AG04449 (cell line): ENCODE measurements at places on chromosomes 12 and 14.

- DNase-seq = no peak
Measured at GRCh38 chr14:64695071-64695470, 9.2 kb upstream of the PLEKHG3 start.

DNA sequence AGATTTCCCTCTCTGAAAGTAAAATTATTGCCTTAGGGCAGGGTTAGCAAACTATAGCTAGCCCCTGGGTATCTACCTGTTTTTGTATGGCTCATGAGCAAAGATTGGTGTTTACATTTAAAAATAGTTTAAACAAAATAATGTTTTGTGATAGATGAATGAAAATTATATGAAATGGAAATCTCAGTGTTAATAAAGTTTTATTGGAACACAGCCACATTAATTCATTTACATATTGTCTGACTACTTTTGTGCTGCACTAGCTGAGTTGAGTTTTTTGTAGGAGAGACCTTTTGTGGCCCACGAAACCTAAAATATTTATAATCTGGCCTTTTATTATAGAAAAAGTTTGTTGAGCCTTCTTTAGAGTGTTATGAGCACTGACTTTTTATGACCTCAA, 48.5 kb downstream of the ADIPOR2 start:
- no peak for DNase-seq

GRCh38 chr12:123712780-123713319, 697 bp downstream of the ATP6V0A2 start:
- DNase-seq = no peak

GRCh38 chr12:4050340-4050739, 177.1 kb upstream of the PARP11 start:
- DNase-seq = no peak

- no peak for DNase-seq
Measured at GRCh38 chr12:106710143-106710893, 64.2 kb upstream of the RIC8B start.

GRCh38 chr12:69501154-69501895, 31.1 kb downstream of the FRS2 start:
- DNase-seq = no peak

DNA sequence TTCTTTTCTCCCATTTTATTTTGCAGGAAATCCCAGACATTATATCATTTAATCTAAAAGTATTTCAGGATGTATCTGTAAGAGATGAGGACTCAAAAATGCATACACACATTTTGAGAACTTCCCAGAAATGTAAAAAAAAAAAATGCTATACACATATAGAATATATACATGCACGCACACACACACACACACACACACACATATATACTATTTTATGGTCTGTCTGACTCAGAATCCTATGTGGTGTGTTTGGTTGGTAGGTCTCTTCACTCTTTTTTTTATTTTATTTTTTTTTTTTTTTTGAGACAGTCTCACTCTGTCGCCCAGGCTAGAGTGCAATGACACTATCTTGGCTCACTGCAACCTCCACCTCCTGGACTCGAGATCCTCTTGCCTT, 65.5 kb downstream of the FBXO34 start:
- DNase-seq = no peak

- no peak for DNase-seq
Measured at GRCh38 chr14:92694807-92695206, 53.6 kb downstream of the LGMN start.

GRCh38 chr12:5332551-5332950, 99.4 kb upstream of the NTF3 start:
- no peak for DNase-seq

- no peak for DNase-seq
Measured at GRCh38 chr12:126084480-126084879, 1019.2 kb downstream of the AACS start.
